ENCODE measurements at places on chromosomes 2 and 18. TPM values are rescaled to one million over a fixed set of nuclear protein-coding genes. Genes with fewer than 3 reads are reported as not detected.

The GPR45 gene
- not detected for total RNA-seq

DNA sequence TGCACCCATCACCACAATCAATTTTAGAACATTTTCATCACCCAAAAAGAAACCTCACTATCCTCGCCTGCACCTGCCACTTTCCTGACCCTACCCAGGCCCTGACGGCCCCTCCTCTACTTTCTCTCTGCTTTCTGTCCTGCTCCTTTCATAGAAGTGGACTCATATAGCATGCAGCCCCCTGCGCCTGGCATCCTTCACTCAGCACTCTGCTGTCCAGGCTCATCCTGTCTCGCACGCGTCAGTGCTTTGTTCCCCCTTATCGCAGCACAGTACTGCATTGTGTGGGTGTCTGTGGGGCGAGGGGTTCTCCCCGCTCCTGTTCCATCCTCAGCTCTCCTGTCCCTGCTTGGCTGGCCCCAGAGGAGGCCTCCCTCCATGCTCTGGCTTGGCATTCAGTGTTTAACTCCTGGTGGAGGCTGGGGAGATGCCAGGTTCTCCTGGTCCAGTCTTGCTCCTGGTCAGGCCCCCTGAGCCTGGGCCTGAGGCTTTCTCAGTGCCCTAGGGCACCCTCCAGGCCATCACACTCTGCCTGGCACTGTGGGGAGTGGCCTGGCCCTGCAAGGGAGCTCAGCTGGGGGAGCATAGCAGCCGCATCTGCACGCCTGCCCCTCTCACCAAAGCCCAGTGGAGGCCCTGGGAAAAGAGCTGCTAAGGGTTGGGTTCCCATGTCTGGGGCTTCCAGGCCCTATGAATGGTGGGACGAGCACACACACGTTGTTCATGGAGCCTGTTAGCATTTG lies 6.6 kb upstream of the TUBB6 start:
- peaks cover 43% of the 10 kb centered on the region for H3K27me3 ChIP-seq
- no peak overlapping the region for H3K4me3 ChIP-seq
- DNase-seq: no peak
- H3K27ac ChIP-seq: no peak overlapping the region
- H3K36me3 ChIP-seq: no peaks in the 10 kb centered on the region

GRCh38 chr2:140797718-140798117 lies 1333.1 kb downstream of the LRP1B start:
- H3K27me3 ChIP-seq: no peaks in the 10 kb centered on the region
- H3K27ac ChIP-seq: no peak overlapping the region
- no peak overlapping the region for H3K4me3 ChIP-seq
- no peak for DNase-seq
- H3K4me1 ChIP-seq: no peaks in the 10 kb centered on the region

DNA sequence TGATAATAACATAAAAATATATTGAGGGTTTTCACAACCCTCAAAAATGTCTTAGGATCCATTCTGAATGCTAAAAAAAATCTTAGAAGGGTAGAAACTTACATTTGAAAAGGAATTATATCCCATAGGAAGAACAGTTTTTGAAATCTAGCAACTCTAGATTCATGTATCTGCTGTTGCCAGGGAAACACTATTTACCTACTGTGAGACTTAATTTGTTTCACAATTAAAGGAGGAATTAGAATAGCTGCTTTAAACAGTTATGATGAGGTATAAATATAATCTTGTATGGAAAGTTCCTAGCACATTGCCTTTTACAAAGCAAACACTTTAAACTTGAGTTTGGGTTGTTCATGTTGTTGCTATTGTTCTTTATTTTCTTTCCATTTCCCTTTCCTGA lies 988.2 kb downstream of the SUCLG1 start:
- no peak for DNase-seq
- H3K36me3 ChIP-seq: no peaks in the 10 kb centered on the region
- no peak overlapping the region for H3K27ac ChIP-seq
- H3K4me3 ChIP-seq: no peak overlapping the region

DNA sequence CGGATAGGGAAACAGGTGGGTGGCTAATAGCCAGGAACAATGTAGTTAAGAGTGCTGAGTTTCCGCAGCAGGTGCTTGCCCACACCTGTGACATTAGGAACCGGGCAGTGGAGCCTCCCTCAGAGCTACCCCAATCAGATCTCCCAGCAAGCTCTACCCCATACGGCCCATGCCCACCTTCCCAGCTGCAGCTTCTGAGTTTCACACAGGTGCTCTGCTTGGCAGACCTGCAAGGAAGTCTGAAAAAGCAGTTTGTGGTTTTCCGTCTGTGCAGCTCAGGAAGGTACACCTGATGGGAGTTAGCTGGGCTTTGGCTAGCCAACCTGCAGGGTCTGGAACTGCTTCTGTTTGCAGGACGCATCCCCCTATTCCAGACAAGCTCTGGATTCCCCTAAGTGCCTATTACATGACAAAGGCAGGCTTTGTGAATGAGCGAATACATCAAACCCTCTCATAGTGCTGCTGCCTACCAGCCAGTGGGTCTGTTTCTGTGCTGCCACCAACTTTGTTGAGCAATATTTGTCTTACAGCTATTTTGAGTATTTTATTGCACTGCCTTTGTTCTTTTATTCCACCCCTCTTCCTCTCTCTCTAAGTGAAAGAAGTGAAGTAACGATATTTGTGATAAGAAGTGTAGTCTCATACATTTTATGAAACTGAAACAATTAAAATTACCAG lies 24.7 kb upstream of the CEP68 start:
- peak; percentile 33 for DNase-seq
- H3K36me3 ChIP-seq: no peaks in the 10 kb centered on the region
- H3K4me1 ChIP-seq: peaks cover 25% of the 10 kb centered on the region
- peak overlapping the region; percentile 70 for H3K27ac ChIP-seq

DNA sequence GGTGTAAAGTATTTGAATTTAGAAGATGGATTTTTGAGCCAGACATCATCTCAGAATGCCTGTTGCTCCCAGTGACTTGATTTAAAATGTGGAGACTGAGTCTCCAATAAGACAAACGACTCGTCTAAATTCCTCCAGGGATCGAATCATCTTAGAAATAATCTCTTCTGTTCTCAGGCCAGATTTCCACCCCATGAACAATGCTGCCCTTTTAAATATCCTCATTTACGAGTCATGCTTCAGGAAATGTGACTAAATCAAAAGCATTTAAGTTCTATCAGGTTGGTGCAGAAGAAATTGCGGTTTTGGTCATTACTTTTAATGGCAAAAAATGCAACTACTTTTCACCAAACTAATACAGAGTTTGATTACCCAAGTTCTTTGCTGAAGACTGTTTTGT lies 684.6 kb upstream of the SOX11 start:
- DNase-seq: no peak
- no peaks in the 10 kb centered on the region for H3K36me3 ChIP-seq
- no peak overlapping the region for H3K27ac ChIP-seq
- no peak overlapping the region for H3K4me3 ChIP-seq
- no peaks in the 10 kb centered on the region for H3K27me3 ChIP-seq
- H3K4me1 ChIP-seq: no peaks in the 10 kb centered on the region

DNA sequence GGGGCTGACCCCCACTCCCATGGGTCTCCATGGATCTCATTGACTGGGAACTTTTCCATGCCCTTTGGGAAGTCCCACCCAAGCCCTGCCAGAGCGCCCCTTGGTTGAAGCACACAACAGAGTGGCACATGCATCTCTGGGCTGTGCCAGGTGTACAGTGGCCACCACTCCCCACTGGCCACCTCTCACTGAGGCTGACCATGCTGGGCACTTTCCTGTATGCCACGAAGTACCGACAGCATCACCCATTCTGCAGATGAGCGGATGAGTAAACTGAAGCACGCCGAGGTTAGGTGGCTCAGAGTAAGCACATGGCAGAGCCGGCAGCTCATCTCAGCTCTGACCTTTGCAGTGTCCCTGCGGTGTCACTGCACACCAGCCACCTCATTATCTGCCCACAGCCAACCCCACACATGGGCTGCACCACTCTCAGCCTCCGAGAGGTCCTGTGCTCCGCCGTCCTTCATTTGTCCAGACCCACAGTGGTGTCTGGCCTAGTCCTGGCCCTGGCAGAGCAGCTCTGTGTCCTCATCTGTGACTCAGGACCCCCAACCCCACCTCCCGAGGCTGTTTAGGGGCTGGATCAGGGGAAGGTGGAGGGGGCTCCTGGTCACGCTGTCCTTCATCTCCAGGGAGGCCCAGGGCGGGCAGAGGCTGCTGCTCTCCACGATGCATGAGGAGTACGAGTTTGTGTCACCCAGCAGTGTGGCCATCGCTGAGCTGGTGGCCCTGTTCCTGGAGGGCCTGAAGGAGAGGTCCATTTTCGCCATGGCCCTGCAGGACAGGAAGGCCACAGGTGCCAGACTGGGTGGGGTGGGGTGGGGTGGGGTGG lies 18.0 kb upstream of the GPR17 start:
- no peak overlapping the region for H3K4me3 ChIP-seq
- no peaks in the 10 kb centered on the region for H3K36me3 ChIP-seq
- no peak for DNase-seq
- H3K27ac ChIP-seq: no peak overlapping the region
- H3K27me3 ChIP-seq: no peaks in the 10 kb centered on the region

DNA sequence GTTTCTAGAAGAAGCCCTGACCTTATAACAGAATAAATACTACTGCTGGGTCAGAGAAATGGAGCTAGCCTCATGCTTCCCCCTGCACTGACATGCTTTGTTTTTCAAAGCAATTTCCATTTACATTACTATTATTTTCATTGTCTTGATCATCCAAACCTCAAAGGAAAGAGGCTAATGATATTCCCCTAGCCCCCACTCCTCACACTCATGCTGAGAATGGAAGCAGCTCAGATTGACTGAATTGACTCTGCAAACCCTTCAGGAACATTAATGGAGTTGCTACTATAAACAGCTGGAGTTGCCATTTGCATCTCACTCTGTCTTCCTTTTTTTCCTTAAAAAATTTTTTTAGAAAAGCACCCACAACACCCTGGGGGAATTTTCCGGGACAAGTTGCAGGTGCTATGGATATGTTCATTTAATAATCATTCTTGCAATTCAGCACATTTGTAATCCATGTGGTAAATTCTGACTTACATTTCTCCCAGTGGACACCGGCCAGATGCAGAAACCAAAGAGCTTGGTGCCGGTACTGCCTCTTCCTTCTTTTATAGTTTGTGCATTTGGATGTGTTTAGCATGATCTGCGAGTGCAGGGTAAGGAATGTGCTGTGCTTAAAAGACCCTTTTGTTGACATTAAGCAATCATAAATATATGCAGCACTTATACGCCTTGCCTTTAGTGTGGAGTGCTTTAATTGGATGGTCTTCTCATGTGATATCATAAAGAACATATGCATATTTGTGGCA lies 103.3 kb upstream of the OSR1 start:
- no peaks in the 10 kb centered on the region for H3K36me3 ChIP-seq
- no peak for DNase-seq
- H3K4me3 ChIP-seq: no peak overlapping the region
- H3K27me3 ChIP-seq: peaks cover 18% of the 10 kb centered on the region
- H3K4me1 ChIP-seq: peaks cover 3% of the 10 kb centered on the region

- H3K4me1 ChIP-seq: peaks cover 2% of the 10 kb centered on the region
- H3K4me3 ChIP-seq: no peak overlapping the region
- no peak overlapping the region for H3K27ac ChIP-seq
- DNase-seq: no peak
- H3K27me3 ChIP-seq: no peaks in the 10 kb centered on the region
- no peaks in the 10 kb centered on the region for H3K36me3 ChIP-seq
These were observed 203.5 kb downstream of the MGAT5 start for GRCh38 chr2:134457353-134457752.

DNA sequence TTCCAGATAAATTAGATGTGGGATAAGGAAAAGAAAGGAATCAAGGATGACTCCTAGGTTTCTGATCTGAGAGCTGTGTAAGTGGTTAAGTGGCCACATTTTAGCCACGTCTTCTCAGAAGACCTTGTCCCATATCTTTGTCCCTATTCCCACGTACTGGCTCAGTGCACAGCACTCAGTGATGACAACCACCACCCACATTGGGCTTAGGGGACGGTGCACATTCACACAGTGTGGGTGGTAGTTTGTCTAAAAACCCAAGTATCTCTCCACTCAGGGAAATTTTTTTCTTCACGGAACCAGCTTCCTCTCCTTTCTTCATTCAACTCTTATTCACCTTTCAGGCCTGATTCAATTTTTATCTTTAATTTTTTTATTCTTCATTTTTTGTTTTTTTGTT lies 30.6 kb upstream of the GCC2 start:
- H3K27me3 ChIP-seq: peaks cover 4% of the 10 kb centered on the region
- no peaks in the 10 kb centered on the region for H3K36me3 ChIP-seq
- no peaks in the 10 kb centered on the region for H3K4me1 ChIP-seq
- H3K27ac ChIP-seq: no peak overlapping the region

DNA sequence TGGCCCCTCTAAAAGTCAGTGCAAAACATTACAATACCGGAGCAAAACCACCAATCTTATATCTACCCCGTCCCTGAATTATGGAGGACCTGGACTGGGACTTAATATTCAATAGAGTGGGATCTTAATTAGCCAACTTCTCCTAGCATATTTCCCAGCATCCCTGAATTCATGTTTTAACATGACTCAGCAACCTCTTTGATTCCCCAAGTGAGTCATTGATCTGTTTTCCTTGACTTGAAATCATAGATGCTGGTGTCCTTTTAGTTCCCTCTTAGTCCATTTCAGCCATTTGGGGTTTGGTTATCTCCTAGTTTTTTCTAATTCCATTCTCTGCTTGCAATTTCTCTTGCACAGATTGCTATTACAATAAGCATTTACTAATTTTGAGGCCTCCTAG lies 677.7 kb upstream of the CELF4 start:
- H3K4me1 ChIP-seq: no peaks in the 10 kb centered on the region
- H3K27me3 ChIP-seq: no peaks in the 10 kb centered on the region
- no peak overlapping the region for H3K4me3 ChIP-seq
- no peaks in the 10 kb centered on the region for H3K36me3 ChIP-seq
- no peak overlapping the region for H3K27ac ChIP-seq
- no peak for DNase-seq

DNA sequence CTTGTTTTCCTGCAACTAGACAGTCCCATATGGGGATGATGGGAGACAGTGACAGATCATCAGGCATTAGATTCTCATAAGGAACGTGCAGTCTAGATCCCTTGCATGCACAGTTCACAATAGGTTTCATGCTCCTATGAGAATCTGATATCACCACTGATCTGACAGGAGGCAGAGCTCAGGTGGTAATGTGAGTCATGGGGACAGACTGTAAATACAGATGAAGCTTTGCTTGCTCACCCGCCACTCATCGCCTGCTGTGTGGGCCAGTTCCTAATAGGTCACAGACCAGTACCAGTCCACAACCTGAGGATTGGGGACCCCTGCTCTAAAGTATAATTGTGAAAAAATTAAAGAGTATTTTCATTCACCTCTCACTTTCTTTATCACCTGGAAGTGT lies 23.6 kb upstream of the RAB1A start:
- H3K36me3 ChIP-seq: no peaks in the 10 kb centered on the region
- H3K4me1 ChIP-seq: no peaks in the 10 kb centered on the region
- no peak overlapping the region for H3K27ac ChIP-seq
- no peak for DNase-seq
- H3K4me3 ChIP-seq: no peak overlapping the region
- H3K27me3 ChIP-seq: no peaks in the 10 kb centered on the region

DNA sequence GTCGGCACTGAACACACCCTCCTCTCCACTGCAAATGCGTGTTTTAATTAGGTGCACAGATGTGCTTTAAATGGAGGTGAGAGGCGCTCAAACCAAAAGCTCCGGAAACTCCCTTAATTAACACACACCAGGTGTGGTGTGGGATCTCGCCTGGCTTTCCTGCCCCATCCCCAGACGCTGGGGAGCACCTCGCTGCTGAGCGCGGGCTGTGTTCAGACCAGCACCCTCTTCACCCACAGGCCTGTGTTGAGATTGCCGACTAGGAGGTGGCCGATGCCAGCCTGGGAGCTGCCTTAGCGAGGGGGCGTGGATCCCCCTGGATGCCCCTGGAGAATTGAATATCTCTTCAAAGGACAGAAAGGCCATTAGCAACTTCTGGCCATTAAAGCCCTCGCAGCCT lies 171.7 kb downstream of the MYT1L start:
- no peaks in the 10 kb centered on the region for H3K27me3 ChIP-seq
- no peak overlapping the region for H3K27ac ChIP-seq
- H3K4me3 ChIP-seq: no peak overlapping the region
- no peak for DNase-seq

Measured in naive thymus-derived CD8-positive, alpha-beta T cell (primary cell).